ENCODE measurements at places on chromosomes 12 and 14. TPM values are rescaled to one million over a fixed set of nuclear protein-coding genes. Genes with fewer than 3 reads are reported as not detected.
A peak's percentile ranks its signal among the peaks of the same experiment; 100 is the strongest.

The HIF1A gene
- 162 TPM for total RNA-seq

GRCh38 chr12:76881142-76881541 lies 2.3 kb upstream of the CSRP2 start:
- no peak for DNase-seq
- peaks cover 26% of the 10 kb centered on the region for H3K4me1 ChIP-seq
- no peaks in the 10 kb centered on the region for H3K27me3 ChIP-seq
- H3K36me3 ChIP-seq: peaks cover 5% of the 10 kb centered on the region
- no peak overlapping the region for H3K4me3 ChIP-seq
- no peak overlapping the region for H3K27ac ChIP-seq

DNA sequence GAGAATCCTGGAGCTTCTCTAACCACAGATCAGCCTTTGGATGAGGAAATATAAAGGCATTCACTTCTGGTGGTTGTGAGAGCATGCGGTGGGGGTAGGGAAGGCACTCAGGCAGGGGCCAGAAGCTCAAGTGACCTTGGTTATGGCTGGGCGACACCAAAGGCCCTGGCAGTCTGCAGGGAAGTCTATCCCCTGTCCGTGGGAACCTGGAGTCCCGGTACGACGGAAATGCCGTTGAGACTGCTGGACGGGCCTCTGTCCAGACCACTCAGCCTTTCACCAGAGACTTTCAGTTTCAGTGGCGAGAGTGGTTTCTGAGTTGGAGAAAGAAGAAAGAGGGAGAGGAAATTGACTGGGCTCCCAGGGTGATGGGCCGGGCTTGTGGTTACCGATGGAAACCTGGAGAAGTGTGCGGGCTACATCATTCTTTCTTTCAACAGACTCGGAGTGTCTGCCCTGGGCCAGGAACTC lies 20.9 kb downstream of the ISCA2 start:
- peaks cover 26% of the 10 kb centered on the region for H3K4me1 ChIP-seq
- H3K27ac ChIP-seq: peak overlapping the region; percentile 69
- H3K36me3 ChIP-seq: no peaks in the 10 kb centered on the region
- no peak overlapping the region for H3K4me3 ChIP-seq

GRCh38 chr14:45149602-45150001 lies 13.9 kb downstream of the FANCM start:
- H3K4me1 ChIP-seq: no peaks in the 10 kb centered on the region
- H3K4me3 ChIP-seq: no peak overlapping the region
- no peaks in the 10 kb centered on the region for H3K27me3 ChIP-seq
- DNase-seq: no peak

DNA sequence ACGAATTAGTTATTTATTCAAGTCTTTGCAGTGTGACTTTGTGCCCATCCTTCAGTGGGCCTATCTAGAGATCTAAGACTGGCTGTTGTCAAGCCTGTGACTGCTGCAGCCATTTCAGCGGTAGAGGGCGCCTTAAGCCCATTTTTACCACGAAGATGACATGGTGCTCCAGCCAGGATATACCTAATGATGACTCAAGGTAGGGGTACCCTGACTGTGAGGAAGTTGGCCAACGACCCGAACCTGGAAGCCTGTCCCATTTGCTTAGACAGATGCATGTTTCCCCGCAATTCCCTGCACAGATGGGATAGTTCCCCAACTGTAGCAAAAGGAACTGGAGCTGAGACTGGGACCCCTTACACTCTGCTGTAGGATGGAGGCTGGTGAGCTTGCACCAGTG lies 41.3 kb downstream of the RAB3IP start:
- H3K27ac ChIP-seq: no peak overlapping the region
- no peak overlapping the region for H3K4me3 ChIP-seq
- H3K36me3 ChIP-seq: no peaks in the 10 kb centered on the region
- H3K4me1 ChIP-seq: no peaks in the 10 kb centered on the region

DNA sequence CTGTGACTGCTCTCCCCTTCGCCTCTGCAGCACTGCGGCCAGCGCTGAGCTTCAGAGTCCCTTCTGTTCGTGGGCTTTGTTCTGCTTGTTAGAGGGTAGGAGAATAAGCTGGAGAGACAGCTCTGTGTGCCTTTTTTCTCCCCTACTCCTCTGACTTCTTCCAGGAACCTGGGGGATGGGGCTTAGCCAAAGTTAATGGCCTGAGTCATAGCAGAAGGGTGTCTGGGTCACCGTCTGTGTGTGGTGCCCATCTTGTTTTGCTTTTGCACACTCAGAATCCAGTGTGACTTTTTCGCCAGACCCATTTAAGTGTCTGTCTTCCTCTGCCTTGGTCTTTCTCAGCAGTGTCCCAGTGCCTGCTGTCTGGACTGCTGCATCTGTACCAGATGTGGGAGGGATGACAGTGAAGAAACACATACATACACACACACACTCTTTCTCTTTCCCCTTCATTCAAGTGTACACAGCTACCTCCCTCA lies 3.0 kb downstream of the KIF5A start:
- H3K4me1 ChIP-seq: peaks cover 28% of the 10 kb centered on the region
- H3K4me3 ChIP-seq: no peak overlapping the region
- DNase-seq: no peak
- H3K27me3 ChIP-seq: 0 out of 2 replicates have a peak, but pooled peaks cover 4% of the 10 kb centered on the region
- H3K36me3 ChIP-seq: no peaks in the 10 kb centered on the region

DNA sequence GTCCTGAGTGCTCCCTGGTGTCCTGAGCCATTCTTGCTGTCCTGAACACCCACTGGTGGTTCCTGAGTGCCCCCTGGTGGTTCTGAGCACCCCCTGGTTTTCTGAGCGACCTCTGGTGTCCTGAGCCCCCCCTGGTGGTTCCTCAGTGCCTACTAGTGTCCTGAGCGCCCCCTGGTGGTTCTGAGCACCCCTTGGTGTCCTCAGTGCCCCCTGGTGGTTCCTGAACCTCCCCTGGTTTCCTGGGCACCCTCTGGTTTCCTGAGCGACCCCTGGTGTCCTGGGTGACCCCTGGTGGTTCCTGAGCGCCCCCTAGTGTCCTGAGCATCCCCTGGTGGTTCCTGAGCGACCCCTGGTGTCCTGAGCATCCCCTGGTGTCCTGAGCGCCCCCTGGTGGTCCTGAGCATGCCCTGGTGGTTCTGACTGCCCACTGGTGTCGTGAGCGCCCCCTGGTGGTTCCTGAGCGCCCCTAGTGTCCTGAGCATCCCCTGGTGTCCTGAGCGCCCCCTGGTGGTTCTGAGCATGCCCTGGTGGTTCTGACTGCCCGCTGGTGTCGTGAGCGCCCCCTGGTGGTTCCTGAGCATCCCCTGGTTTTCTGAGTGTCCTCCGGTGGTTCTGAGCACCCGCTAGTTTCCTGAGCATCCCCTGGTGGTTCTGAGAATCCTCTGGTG lies 473.1 kb downstream of the TMEM121 start:
- no peak for DNase-seq
- H3K36me3 ChIP-seq: no peaks in the 10 kb centered on the region
- H3K4me3 ChIP-seq: no peak overlapping the region
- no peak overlapping the region for H3K27ac ChIP-seq
- no peaks in the 10 kb centered on the region for H3K4me1 ChIP-seq

GRCh38 chr14:96173636-96174475 lies 30.8 kb upstream of the BDKRB2 start:
- no peaks in the 10 kb centered on the region for H3K27me3 ChIP-seq
- H3K36me3 ChIP-seq: no peaks in the 10 kb centered on the region
- no peak for DNase-seq
- no peak overlapping the region for H3K4me3 ChIP-seq

Data from SJSA1 (cell line).